ENCODE measurements at places on chromosomes 3 and 15.

- DNase-seq, result no peak
Measured at GRCh38 chr3:24586920-24587319, 92.3 kb upstream of the THRB start.

GRCh38 chr3:136818191-136818768, 646 bp upstream of the SLC35G2 start:
- no peak for DNase-seq

- DNase-seq, result no peak
Measured at GRCh38 chr15:91227766-91228165, 127.7 kb downstream of the SV2B start.

DNA sequence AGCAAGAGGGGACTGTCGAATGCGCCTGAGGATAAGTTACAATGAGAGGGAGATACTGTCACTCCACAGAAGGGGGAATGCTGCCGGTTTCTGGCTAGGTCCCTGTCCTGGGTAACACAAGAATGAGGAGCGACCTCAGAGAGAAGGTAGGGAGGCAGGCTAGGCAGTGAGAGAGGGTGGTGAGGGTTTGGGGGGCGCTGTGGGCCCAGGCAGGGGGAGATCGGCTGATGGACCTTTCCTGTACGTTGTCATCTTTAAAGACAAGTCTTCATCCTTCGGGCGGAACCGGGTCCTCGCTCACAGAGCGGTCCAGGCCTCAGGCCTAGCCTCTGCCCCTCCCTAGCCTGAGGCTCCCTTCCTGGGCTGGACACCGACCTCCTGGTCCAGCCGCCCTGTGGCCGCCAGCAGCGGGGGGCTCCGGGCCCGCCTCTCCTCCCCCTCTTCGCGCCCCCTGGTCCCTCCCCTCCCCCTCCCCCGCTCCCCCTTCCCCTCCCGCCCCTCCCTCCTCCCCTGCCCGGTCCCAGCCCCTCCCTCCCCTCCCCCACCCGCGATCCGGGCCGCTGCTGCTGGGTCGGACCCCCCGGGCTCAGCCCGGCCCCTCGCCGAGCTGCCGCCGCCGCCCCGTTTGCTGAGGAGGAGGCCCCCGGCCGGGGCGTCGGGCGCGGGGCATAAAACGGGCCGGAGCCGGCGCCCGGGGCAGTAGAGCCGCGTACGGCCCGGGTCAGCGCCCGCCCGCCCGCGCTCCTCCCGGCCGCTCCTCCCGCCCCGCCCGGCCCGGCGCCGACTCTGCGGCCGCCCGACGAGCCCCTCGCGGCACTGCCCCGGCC, at the start of gene CHRD:
TSS of gene CHRD (plus strand) at position 697 of the 827 bp plus-strand sequence. CDS start 265 bp downstream, outside the sequence.
- DNase-seq, result no peak

DNA sequence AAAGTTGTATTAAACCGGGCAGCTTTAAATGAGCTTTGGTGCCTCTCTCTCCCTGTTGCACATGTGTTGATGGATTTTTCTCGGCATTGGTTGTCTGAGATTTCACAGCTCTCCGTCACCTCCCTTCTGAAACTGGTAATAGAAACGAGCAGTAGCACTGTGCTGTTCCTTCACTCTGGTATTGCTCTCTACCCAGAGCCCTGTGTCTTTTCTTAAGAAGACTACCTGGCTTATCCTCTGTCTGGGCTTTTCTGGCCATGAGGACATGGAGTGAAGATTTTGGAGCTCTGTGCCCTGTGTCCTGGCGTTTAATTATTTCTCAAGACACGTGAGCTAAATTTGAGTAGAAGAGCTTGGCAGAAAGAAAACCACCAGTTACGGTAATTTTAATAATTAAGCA, 209.6 kb upstream of the EIF1B start:
- no peak for DNase-seq

DNA sequence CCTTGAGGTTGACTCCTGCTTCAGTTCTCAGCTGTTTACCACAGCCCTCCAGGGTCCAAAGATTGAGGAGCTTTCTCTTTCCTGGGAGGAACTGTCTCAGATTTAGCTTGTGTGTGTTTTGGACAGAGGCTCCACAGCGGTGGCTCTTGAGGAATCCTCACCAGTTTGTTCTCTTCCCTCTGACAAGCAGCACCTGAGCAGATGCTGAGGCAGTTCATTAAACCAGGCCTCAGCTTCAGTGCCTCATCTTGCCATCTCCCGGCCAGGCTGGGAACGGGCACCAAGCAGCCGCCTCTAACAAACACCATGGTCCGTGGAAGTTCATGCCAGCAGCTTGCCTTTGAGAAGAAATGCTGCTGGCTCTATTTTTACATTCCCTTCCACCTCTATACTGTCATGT, 25.8 kb upstream of the TIMP4 start:
- DNase-seq, result no peak

GRCh38 chr3:30760040-30760695, 134.3 kb downstream of the GADL1 start:
- no peak for DNase-seq

GRCh38 chr3:114299421-114299820, 5.6 kb downstream of the TIGIT start:
- peak; percentile 51 for DNase-seq

GRCh38 chr3:192861972-192862371, 55.7 kb downstream of the MB21D2 start:
- DNase-seq, result no peak

- DNase-seq, result no peak
Measured at GRCh38 chr3:151282921-151283320, 4.6 kb upstream of the P2RY14 start.

- no peak for DNase-seq
Measured at GRCh38 chr15:86556396-86557017, 476.8 kb downstream of the AGBL1 start.

GRCh38 chr3:154151969-154152368, 30.8 kb downstream of the ARHGEF26 start:
- no peak for DNase-seq

DNA sequence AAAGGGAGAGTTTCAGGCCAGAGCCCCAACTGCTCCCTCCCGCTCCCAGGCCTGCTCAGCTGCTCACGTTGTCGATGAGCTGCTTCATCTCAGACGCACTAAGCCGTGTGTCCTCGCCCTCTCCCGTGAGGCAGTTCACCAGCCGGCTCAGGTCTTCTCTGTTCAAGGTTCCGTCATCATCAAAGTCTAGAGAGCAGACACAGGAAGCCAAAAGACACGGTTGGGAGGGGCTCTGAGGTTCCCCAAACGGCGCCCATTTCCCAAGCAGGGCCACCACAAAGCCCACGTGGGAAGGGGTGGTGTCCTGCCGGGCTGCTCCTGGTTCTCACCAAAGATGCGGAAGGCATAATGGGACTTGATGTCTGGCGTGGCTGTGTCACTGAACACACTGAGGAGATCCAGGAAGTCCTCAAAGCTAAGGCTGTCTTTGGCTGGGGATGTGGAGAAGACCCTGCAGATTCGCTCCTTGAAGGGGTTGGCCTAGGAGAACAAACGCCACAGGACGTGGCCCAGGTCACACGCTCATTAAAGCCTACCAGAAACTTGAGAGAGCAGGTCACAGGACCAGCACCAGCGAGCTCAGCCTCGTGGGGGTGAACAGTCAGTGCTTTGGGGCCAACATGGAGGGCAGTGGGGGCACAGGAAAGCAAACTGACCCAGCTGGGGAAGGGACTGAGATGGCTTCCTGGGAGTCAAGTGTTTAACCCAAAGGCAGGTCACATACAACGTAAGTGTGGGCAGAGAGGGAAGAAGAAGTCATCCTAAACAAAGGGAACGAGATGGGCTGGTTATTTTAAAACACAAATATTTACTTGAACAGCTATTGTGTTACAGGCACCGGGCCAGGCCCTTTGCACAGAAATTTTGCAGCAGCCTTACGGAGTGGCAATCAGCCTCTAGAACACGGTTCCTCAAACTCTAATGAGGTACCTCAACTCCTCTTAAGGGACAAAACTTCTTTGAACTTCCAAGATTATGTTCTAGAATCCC, 2.4 kb downstream of the CIB1 start:
- DNase-seq, result no peak

GRCh38 chr15:68819495-68820294, 1.0 kb downstream of the ANP32A start:
- peak; percentile 29 for DNase-seq

- no peak for DNase-seq
Measured at GRCh38 chr15:80423215-80423614, 19.0 kb downstream of the ARNT2 start.

- DNase-seq, result no peak
Measured at GRCh38 chr3:21392526-21392925, 358.5 kb downstream of the ZNF385D start.

DNA sequence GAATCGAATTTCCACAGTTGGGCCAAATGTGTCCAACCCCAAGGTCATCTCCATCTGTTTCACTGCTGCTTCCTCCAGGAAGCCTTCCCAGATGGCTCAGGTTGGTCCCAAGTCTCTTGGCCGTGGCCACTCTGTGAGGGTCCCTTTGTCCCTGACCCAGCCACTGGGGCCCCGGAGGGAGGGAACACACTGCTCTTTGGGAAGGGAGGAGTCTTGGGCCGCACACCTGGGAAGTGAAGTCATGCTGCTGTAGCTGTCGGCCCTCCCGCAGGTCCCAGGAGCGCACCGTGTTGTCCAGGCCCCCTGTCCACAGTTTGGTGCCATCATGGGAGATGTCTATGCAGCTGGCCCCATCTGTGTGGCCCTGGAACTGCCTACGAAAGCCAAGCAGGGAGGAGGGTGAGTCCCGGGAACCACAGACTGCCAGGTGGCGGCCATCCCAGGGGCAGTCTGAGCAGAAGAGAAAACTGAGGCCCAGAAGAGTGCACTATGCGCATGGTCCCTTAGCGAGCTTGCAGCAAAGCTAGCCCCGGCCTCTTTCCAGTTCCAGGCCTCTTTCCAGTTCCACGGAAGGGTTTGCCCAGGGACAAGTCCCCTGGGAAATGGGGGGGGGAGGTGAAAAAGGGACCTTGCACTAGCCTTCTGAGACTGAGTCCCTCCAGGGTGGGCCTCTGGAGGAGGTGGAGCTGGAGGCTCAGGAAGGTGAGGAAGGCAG, 44.6 kb downstream of the TLE3 start:
- DNase-seq, result no peak

DNA sequence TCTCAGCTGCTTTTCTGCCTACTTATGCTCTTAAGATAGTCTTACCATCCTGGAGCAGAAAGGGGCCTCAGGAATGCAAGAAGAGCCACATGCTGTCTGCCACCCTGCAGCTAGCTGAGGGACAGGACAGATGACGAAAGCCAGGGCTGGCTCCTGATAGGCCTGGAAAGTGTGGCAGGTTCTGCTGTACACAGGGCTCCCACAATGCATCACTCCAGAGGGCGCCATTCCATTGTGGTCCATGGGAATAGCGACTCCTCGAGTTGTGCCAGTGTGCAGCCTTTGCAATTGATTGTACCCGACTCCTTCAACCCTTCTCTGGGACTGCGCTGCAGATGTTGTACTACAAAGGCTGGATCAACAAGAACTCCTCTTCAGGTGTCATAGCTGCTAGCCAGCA, 11.2 kb downstream of the ACAN start:
- DNase-seq, result no peak

- no peak for DNase-seq
Measured at GRCh38 chr15:68330901-68331300, 53.4 kb downstream of the FEM1B start.

- no peak for DNase-seq
Measured at GRCh38 chr15:52682781-52683180, 3.6 kb upstream of the ATOSA start.

- DNase-seq, result no peak
Measured at GRCh38 chr3:105719791-105720190, 149.0 kb downstream of the CBLB start.

DNA sequence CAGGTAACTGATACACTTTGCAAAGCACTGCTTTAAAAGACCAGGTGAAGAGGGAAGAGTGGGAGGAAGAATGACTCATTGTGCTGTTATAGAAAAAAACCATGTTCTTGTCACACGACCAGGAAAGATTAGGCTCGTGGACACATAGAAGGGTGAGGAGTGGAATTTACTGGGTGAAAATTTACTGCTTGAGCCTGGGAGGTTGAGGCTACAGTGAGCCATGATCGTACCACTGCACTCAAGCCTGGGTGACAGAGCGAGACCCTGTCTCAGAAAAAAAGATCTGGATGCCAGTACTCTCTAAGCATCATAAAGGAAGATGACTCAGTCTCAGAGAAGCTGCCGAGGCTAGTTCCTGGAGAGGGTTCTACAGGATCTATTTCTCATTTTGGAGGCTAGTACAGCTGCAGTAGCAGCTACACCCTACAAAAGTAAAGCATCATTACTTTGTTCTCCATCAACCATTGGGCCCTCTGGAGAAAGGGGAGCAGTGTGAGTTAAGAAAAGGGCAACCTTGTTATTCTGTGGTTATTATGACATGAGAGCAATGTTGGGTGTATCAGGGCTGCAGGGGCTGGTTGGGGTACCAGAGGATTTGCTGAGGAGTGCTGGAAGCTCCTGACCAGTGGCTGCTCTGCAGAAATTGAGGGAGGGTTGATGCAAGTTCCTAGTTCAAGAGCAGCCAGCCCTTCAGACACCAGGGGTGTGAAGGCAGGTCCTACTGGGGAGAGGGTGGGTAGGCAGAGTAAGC, 75.4 kb downstream of the CMTM8 start:
- DNase-seq, result peak; percentile 61

- DNase-seq, result no peak
Measured at GRCh38 chr3:58999134-58999773, 50.6 kb downstream of the CFAP20DC start.

DNA sequence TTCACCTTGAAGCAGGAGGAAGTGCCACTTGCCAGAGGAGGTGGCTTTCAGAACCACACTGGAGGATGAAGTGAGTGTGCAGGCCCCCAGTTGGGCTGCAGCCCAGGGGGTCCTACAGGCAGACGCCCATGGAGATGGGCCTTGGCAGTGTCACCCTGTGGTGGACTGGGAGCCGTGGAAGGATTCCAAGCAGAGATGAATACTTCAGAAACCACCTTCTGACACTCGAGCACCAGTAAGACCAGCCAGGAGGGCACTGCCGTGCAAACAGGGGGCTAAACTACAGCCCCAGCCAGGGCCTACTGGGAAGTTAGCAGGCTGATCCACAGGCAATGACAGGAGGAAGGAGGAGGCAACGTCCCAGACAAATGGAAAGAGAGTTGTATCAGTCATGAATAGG, 55.4 kb downstream of the VGLL4 start:
- DNase-seq, result no peak

GRCh38 chr3:13548696-13549622, at the start of gene FBLN2:
Gene FBLN2, plus strand, starts transcription at chr3:13549125. Its CDS starts 21,231 bp downstream, at chr3:13570356.
- no peak for DNase-seq

Data from 8988T (cell line).